ENCODE measurements at places on chromosomes 13 and 19.

GRCh38 chr13:75801388-75801945 lies 165.3 kb downstream of the LMO7 start:
- no peak for DNase-seq

- DNase-seq, result no peak
These were observed 25.6 kb downstream of the CCDC8 start for GRCh38 chr19:46387713-46388130.

GRCh38 chr13:30037306-30037705 lies 186.9 kb upstream of the UBL3 start:
- DNase-seq, result no peak

DNA sequence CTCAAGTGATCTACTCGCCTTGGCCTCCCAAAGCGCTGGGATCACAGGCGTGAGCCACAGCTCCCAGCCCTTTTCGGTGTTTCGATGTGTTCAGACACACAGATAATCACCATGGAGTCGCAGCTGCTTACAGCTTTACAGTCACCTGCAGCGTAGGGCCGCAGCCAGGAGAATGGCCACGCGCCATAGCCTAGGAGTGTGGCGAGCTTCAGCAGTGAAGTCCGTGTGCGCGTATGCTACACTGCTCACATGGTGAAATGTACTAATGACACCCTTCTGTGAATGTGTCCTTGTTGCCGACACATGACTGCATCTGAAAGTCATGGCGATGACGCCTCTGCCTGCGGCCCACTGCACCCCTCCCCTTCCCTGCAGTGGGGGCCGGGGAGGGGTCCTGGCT lies 23.6 kb downstream of the AP3D1 start:
- DNase-seq, result no peak

DNA sequence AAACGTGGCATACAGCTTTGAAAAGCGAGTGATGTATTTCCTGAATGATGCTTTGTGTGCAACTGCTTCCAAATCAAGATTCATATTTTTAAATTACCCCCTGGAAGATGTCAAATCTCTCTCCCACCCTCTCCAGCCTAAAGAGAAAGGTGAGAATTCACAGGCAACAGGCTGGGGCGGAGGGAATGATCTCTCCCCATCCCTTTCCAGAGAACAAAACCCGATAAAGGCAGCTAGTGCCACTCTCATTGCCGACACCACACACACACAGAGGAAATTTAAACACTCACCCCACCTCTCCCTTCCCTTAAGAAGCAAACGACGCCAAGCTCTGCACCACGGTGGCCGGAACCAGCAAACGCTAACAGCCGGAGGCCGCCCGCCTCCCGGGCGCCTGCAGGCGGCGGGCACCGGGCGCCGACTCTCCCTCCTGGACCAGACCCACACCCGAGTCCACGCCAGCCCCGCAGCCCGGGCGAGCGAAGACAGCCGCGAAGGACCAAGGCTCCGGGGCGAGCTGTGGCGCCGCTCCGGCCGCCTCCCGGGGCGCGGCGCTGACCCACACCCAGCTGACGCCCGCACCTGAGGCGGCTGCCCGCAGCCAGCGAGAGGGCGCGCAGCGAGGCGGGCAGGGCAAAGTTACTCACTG lies 477 bp downstream of the LNX2 start:
- peak; percentile 18 for DNase-seq

- DNase-seq, result no peak
These were observed 171.3 kb downstream of the DACH1 start for GRCh38 chr13:71695662-71696061.

GRCh38 chr19:41218615-41219507 lies at the start of gene AXL:
Gene AXL, plus strand, starts transcription at chr19:41219223. Its CDS starts 170 bp downstream, at chr19:41219393.
- no peak for DNase-seq

DNA sequence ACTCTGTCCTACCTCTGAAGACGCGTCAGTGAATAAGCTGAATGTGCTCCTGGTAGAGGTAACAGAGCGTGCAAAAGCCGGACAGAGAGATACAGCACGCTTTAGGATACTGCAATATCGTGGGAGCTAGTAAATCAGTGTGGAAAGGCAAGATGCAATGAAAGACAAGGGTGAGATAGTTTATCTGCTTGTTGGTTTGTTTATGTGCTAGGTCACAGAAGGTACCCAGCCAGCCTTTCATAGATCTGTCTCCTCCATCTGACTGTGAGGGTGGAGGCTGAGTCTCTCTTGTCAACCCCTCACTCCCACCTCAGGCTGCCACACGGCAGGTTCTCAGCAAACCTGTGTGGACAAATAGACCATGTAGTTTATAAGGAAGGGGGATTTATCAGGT lies 904 bp upstream of the GIPC1 start:
- DNase-seq, result no peak

DNA sequence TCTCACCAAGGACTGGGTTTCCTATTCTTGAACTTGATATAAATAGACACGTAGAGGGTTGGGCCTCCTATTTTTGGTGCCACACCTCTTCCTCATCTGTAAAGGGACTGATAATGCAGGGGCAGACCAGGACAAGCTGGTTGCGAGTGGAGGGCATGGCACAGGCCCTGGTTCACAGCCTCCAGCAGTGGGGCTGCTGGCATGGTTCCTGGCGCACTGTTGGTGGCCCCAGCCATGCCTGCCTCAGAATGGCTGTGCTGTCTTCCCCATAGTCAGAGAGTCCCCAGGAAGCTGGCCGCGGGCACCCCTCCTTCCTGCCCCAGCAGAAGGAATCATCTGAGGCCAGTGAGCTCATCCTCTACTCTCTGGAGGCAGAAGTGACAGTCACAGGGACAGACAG lies 10.5 kb upstream of the OVOL3 start:
- DNase-seq, result no peak

- DNase-seq, result no peak
These were observed 5.4 kb upstream of the VSTM2B start for GRCh38 chr19:29520390-29520789.

- DNase-seq, result peak; percentile 47
These were observed 6.5 kb upstream of the TIMM50 start for GRCh38 chr19:39474139-39474620.

- no peak for DNase-seq
These were observed 184.2 kb downstream of the LACC1 start for GRCh38 chr13:44063881-44064280.

DNA sequence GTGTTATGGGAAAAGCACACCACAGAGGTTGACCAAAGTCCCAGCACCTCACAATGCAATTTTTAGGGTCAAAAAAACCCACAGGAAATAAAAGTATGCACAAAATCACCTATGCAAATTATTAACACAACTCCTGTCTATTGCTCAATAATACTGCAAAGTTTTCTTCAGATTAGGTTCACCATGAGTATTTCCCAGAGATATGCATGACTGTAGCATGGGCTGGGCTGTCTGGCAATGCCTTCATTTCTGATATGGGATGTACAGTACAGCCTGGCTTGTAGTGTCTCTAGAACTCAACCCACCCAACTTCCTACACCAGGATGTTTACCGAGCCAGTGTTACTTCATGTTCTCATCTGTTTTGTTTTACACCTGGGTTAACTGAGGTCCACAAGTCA lies 698.7 kb upstream of the ARGLU1 start:
- no peak for DNase-seq

GRCh38 chr13:44833139-44833538 lies 156.1 kb downstream of the NUFIP1 start:
- DNase-seq, result no peak

DNA sequence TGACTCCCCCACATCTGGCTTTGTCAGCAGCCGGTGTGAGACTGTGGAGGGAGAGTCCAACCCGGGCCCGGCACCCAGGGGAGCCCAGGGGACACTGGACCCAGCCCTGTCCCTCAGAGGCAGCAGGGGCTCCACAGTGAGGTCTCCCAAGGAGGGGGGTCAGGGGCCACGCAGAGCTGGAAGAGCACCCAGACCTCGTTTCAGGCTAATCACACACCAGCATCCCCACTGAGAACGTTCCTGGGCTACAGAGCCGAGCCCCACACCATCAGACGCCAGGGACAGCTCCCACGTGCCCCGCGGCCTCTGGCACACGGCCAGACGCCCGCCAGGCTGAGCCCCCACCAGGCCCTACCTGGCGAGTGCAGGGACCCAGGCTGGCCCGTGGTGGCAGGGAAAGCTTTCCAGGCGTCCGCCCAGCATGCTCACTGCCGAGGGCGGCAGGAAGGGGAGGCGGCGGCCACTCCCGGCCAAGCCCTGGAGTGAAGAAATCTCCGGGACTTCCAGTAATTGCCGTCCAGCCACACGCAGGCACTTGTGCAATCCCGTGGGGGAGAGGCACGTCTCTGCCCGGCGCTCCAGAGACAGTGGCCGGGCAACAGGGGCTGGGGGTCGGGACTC lies 19.2 kb downstream of the SBNO2 start:
- DNase-seq, result no peak

- no peak for DNase-seq
These were observed 12.1 kb upstream of the NDFIP2 start for GRCh38 chr13:79468819-79469218.

DNA sequence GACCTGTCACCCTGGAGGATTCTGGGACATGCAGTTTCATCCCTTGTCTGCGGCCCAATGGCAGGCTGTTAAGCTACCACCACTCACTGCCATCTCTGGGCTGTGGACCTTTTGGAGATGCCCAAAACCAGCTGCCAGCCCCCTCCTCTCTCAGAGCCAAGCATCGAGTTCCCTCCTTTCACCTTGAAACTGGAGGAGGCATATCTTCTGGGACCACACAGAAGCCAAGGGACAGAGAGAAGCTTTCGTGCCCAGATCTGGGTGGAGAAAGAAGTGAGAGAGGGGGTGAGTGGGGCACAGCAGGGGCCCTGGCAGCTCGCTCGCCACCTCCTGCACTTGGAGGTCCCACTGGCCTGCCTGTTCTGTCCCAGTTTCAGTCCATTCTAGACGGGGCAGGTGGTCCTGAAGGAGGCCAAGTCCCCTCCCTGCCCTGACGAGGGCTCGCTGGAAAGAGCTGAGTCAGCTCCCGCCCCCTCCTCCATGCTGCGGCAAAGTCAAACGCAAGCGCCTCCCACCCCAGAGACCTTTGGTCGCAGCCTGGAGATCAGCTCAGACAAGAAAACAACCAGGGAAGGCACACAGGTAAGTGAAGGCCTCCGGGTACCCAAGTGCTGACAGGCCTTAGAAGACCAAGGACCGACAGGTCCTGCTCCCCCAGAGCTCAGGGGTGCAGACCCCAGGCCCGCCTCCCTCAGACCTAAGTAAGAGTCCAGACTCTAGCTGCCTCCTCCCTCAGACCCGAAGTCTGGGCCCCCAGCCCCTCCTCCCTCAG lies 3.8 kb downstream of the BCAT2 start:
- no peak for DNase-seq

DNA sequence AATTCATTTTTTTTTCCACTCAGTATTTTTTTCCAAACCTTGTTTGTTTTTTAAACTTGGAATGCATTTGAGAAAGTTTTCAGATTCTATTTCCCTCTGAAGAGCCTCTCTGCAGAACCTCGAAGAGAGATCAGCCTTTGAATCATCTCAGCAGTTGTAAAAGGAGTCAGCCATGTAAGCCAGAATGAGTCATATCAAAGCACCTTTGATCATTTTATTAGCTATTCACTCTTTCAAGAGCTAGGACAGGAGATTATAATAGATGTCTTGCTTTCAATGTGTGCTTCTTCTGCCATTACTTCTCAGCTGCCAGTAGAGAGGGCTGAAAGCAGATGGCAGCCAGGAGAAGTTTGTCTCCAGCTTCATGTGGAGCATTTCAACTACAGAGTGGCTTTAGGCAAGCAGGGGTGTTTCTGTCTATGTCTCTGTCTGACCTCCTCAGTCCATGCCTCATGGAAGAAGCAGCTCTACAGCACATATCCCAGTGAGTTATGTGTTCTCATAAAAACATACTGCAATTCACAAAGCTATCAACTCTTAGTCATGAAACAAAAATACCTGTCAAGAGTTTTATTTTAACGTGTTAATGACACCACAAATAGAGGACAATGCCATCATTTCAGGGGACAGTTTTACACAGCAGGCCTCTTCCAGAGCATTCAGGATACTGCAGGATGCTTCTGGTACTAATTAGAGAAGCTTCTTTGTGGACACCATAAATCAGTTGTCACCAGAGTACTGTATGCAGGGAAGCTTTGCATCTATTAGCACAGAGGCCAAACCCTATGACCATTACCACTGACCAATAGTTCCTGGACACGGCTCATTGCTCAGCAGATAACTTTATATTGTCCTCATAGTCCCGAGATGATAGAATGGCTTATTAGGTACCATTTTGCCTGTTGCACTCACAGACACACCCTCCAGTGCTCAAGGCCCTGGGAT lies 94.3 kb downstream of the NHLRC3 start:
- DNase-seq, result no peak

DNA sequence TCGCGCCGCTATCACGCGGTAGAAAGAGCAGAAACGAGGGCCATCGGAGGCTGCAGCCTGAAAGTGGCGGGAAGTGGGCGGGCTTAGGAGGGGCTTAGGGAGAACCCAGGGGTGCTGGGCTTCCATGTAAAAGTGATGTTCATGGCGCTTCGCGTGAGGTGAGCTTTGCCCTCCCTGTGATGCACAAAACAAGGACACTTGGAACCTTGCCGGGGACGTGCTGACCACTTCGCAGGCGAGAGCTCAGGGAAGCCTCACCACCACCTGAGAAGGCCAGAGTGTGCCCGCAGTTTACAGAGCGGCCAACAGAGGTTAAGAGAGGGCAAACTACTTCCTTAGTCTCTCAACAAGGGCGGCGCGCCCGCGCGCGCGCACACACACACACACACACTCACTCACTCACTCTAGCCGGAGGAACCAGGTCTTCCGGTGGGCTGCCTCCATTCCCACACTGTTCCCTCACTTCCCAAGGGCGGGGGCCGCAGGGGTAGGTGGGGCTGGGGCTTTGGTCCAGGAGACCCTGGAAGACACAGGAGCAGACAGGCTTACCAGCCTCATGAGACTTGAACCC lies 651 bp downstream of the GAPDHS start:
- DNase-seq, result no peak

DNA sequence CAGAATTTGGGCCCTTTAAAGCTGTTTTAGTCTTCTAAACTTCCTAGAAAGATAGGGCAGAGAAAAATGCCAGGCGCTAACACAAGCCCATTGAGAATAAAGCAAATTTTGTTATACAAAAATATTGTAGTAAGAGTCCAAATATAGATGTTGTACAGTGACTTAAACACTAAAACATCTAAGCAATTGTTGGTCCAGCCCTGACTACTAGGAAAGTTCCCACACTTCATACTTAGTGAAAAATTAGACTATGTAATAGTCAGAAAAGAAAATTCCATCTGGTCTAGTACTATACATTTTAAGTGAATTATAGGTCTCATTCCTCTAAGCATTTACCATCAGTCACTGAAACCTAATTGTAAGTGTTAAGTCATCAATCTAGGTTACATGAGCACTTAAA lies 1518.3 kb upstream of the SLC10A2 start:
- no peak for DNase-seq

DNA sequence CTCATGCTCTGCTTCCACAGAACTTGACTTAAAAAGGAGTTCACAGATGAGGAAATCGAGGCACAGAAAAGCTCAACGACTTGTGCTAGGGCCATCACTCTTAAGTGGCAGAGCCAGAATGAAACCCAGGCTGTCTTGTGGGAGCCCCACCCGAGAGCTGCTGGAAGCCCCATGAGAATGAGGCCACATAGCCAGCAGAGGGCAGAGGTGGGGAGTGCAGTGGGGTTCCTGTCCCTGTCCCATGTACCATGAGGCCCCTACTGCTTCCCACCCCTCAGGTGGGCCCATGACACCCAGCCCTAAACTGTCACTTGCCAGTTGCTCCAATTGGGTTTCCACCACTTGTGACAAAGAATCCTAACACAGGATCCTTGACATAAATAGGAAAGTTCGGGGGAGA lies 175.9 kb downstream of the IRS2 start:
- peak; percentile 5 for DNase-seq

- DNase-seq, result no peak
These were observed 4.3 kb upstream of the POSTN start for GRCh38 chr13:37602733-37603381.

Data from stimulated activated CD4-positive, alpha-beta T cell treated with anti-CD3 and anti-CD28 coated beads, TNF-alpha, amount 100 ng/mL, for 1 hour (primary cell).